CD4-positive, alpha-beta T cell treated with Interleukin-6 for 4 hours (primary cell): ENCODE measurements at places on chromosomes 6 and 20.

DNA sequence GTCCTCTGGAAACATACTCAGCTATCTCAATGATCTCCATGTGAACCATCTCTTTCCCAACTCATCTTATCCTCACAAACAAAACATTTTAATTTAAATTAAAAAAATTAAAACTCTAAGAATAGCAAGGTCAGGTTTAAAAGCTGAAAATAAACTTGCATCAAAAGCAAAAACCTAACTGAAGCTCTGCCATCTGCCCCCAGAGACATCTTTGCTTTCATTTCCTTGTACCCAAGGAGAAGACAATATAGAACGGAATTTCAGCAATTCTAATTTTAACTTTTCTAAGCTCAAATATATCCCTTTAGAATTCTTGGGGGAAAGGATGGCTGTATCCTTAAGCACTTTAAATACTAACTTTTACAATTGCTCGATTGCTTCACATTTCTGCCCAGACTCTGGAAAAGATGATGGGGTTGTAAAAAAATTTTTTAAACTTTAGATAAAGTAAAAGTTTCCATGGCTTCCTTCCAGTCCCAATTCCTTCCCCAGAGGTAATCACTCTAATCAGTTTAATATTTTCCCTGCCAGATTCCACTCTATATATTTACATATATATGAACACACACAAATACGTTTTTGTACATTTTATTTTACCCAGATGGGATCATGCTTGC, 69.2 kb upstream of the SMIM29 start:
- no peak for DNase-seq

DNA sequence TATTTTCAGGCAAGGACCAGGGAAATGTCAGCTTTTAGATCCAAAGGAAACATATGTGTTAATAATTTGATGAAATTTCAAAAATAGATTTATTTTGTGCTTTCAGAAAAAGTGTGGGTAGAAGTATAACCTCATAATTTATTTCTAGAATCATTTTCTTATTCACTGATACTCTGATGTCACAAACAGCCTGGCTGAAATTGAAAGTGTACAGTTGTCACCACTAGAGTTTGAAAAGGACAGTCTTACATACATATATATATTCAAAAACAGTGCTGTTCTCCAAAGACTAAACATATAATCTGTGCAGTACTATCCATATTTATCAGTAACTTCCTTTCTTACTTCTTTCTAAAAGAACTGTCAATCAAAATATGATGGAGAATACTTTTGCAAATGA, 254.4 kb upstream of the KCNQ5 start:
- no peak for DNase-seq

DNA sequence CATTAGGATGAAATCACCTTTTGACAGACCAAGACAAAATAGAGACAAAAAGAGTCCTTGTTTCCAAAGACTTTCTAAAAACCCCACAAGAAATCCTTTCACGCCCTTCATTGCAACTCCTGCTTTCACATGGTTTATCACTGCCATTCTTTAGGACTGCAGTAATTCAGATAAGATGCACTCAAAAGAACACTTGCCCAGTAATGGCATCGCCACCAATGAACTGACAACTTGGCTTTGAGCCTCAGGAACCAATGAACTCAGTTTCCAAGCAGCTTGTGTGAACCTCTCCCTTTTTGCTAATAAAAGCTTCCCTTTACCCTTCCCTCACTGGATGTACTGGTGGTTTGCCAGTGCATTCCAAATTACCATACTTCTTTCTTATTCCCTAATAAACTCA, 21.8 kb downstream of the OSTM1 start:
- no peak for DNase-seq

DNA sequence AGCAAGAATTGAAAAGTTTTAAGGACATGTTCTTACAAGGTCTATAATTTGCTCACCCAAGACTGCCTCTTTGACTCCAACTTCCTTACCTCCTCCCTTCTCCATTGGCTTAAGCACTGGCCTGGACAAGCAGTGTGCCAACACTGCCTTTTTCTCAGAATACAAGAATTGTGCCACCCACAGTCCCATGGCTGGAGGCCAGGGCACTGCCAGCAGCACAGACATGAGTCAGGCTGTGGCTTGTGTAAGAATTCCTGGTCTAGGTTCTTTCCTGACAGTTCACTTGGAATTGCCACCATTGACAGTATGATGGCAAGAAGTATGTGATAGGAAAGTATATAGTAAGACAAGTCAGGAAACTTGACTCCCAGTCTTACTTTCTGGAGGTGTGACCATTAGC, 202.7 kb upstream of the MARCKS start:
- DNase-seq = no peak

DNA sequence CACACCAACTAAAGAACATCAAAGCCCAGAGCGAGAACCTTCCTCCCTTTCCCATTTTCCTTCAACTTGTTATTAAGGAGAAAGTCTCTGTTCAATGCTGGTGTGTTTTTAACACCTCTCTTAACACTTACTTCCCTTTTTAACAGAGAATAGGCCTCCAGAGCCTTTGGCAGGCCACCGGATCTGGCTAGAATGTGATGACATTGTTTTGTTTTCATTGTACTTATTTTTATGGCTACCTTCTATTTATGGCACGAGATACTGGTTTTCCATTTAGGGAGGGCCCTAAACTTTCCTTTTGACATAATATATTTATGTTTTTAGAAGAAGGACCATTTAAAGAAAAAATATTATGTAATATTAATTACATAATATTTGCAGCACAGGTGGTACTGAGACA, 21.6 kb downstream of the TCF15 start:
- no peak for DNase-seq

DNA sequence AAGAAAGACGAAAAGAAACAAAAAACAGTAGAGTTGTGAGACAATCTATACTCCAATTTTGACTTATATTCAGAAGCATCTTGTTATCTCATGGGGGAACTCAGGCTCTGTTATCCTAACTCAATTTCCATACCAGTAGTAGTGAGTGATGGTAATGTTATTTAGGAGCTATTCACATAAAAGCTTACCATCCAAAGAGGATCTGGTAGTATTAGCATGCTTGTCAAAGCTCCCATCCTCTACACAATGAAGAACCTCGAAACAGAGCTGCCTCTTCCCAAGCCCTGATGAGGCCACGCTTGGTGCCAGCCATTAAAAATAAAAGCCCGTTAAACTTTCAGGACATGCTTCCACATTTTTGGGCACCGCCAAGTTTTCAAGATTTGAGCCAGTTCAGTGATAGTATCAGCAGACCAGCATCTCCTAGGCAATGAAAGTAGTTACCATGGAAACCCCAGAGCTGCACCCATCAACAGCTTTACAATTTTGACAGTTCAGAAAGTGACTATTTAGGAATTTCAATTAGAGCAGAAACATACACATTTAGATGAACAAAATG, 173.3 kb downstream of the CD83 start:
- no peak for DNase-seq

GRCh38 chr6:34858681-34859080, 29.2 kb downstream of the TAF11 start:
- DNase-seq = no peak

DNA sequence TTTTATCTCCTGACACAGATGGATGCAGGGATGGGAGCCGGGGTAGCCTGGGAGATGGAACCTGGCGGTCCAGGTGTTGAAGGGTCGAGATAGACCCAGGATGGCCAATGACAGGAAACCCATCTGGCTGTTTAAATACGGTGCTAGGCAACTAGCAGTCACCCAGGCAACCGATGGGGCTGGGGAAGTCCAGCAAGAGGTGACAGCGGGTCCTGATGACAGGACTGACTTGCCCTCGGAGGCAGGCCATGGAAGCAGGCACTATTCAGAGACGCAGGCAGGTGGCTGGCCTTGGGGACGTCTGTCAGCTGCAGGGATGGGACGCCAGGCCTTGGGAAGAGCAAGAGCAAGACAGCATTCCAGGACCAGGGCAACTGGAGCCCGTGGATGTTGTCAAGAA, 135.4 kb upstream of the RALGAPA2 start:
- DNase-seq = no peak
